ENCODE measurements at places on chromosomes 2 and 18.
A peak's percentile ranks its signal among the peaks of the same experiment; 100 is the strongest.

GRCh38 chr2:203905656-203906055, 30.9 kb upstream of the ICOS start:
- no peak for DNase-seq

GRCh38 chr2:178514664-178515063, 34.4 kb downstream of the PLEKHA3 start:
- no peak for DNase-seq

DNA sequence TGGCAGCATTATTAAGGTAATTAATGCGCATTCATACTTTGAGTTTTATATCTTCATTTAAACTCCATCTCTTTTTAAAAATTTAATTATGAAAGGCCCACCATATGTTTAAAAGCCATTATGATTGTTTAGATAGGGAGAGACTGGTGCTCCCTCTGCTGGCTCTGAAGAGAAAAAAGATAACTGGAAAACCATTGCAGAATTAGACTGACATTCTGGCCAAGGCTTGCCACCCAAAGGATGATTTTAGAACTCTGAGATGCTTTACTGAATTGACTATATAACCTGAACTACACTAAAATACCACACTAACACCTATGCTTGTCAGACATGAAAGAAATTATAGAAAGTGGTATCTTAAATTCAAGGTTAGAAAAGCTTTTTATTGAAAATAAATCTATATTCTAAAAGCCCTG, 127.6 kb upstream of the SPOPL start:
- no peak for DNase-seq

- no peak for DNase-seq
These were observed 198.8 kb downstream of the KCNS3 start for GRCh38 chr2:18077231-18077630.

GRCh38 chr2:58466804-58467203, 225.7 kb upstream of the FANCL start:
- DNase-seq, result no peak

GRCh38 chr2:207239754-207240494, 74.2 kb upstream of the KLF7 start:
- DNase-seq, result no peak

- no peak for DNase-seq
These were observed 74.3 kb downstream of the GTF3C3 start for GRCh38 chr2:196725218-196725617.

DNA sequence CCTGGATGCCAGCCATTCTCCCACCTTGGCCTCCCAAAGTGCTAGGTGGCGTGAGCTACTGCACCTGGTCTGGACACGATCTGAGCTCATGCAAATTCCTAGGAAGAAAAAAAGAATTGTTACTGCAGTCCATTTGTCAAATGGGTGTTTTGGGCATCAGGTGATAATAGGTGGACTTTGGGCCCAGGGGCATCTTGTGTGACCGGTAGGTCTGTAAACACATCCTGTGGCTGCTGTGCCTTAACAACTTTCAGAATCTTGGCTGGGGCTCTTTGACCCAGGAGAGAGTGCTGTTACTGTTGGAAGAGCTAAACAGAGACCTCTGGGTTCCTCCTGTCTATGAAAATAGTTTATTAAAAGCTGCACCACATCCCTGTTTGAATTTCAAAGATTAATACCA, 34.9 kb upstream of the TFCP2L1 start:
- no peak for DNase-seq

DNA sequence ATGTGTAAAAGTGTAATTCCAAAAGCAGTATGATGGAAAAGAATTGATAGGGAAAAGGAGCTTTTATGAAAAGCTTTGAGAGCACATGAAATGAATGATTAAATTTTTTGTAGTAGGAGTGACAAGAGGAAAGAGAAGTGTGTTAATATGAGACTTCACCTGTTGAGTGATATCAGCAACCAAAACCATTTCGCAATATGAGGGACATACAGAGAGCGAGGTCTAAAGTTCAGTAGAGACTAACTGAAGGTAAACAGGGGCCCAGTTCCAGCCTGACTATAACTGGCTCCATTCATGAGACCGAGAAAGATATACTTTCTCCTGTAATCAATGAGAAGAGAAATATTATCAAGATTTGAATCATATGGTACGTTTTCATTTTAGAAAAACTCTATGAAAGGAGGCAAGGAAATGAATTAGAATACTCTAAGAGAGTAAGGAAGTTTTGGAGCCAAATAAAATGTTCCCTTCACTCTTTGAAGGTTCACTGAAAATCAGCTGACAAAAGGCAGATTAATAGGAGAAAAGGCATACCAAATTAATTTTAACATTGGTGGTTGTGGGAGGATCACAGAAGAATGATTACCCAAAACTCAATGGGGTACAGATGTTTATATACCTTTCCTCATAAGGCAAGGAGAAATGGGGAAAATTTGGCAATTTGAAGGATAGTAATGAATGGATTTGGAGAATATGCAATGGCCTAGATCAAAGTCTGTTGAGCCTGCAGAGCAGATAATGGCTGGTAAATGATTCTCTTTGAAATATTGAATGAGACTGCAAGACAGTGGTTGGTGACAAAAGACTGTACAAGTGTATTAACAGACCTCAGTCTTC, 932.2 kb downstream of the TDRD15 start:
- no peak for DNase-seq

- DNase-seq, result no peak
These were observed 247.1 kb downstream of the MYCN start for GRCh38 chr2:16187482-16187817.

DNA sequence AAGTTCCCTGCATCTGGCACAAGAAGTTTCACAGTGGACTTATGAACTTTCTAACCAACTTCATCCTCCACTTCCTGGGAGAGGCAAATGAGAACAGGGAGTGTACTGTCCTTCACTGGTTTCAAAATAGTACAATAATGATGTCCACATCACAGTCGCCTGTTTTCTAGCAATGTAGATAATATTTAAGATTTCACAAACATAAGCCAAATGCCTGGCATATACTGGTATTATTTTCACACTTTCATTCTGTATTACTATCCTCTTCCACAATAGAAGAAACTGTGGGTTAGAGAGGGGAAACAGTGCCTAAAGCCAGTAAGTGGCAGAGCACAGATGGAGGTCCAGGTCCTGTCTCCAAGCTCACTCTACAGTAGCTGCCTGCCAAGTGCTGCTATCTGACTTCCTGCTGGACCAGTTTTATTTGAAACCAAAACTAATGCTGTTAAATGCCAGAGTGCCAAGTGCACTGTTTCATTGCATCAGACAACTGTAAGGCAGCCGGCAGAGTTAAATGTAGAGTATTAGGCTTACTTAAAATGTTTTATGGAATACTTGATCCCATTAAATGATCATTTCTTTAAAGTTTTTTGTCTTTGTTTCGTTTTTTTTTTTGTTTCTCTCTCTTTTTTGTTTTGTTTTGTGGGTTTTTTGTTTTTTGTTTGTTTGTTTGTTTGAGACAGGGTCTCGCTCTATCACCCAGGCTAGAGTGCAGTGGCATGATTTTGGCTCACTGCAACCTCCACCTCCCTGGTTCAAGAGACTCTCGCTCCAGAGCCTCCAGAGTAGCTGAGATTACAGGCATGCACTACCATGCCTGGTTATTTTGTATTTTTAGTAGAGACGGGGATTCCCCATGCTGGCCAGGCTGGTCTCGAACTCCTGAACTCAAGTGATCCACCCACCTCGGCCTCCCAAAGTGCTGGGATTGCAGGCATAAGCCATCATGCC, 15.1 kb downstream of the COBLL1 start:
- DNase-seq, result no peak

- no peak for DNase-seq
These were observed 136.8 kb upstream of the ARL4C start for GRCh38 chr2:234633581-234634230.

DNA sequence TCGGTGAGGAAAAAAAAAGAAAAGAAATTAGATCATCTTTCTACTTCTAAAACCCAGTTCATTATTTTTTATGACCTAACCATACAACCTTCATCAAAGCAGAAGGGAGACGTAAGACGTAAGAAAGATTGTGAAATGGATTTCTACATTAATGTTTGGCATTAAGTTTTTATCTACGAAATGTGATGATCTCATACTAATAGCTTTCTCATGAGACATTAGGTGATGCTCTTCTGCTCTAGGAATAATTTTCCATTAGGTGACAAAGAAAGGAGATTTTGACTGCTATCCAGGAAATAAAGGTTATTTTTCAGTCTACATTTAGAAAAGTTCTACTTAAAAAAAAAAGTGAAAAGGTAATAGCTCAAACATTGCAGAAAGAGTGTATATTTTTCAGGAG, 748.6 kb downstream of the ERBB4 start:
- DNase-seq, result no peak

DNA sequence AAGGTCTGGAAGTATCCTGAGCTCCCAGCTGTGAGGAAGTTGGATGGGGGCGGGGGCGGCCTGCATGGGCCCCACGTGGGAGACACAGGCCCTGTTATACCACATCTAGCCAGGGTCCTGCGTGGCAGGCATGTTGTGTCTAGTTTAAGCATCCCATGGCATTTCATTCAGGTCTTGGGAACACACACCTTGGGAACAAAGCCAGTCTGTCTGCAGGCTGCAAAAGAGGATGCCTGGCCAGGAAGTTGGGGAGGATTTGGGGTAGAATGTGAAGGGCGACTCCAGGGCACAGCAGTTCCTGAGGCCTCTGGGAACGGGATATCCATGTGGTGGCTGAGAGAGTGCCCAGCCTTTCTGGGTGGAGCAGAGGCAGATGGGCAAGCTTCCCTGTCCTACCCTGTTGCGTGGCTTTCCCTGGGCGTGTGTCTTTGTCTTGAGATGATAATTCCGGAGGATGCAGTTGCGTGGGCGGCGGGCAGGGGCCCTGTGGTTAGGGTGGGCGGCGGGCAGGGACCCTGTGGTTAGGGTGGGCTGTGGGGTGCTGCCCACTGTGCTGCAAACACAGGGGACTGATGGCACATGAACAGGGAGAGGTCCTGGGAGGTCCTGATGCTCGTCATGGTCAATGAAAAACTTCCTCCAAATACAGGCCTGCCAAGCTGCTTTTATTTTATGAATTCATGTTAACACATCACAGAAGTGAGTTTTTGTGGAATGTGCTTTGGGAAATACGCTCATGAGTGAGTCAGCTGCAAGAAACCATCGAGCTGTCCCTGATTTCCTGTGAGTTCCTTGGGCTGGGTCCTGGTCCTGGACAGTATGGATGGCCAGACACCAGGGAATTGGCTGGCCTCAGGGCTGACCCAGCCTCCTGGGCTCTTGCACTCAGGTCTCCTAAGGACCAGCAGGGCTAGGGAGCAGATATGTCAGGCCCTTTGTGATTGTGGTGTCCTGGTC, 90.0 kb upstream of the HS6ST1 start:
- no peak for DNase-seq

DNA sequence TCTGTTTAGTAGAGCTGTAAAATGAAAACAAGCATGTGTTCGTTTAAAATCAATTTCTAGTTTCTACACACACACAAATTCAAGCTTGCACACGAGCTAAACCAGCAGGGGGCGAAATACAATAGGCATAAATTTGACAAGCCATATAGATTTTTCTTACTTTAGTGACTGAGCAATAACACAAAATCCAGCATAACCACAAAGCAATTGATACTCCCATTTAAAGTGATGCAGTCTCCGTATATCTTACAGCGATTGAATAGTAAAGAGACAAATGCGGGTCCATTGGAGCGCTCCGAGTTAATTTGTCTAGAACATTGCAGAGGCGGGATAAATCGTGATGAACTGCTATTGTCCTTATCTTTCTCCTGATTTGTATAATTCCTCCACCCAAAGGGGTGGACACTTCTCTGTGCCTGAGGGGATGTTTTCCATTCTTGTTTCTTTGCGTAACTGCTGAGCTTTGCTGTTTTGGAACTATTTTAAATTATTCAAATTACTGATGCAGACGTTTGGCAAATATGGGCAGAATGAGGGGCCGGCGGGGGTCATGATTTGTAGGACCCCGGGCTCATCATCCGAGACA, 1.2 kb upstream of the AFTPH start:
- peak; percentile 15 for DNase-seq

DNA sequence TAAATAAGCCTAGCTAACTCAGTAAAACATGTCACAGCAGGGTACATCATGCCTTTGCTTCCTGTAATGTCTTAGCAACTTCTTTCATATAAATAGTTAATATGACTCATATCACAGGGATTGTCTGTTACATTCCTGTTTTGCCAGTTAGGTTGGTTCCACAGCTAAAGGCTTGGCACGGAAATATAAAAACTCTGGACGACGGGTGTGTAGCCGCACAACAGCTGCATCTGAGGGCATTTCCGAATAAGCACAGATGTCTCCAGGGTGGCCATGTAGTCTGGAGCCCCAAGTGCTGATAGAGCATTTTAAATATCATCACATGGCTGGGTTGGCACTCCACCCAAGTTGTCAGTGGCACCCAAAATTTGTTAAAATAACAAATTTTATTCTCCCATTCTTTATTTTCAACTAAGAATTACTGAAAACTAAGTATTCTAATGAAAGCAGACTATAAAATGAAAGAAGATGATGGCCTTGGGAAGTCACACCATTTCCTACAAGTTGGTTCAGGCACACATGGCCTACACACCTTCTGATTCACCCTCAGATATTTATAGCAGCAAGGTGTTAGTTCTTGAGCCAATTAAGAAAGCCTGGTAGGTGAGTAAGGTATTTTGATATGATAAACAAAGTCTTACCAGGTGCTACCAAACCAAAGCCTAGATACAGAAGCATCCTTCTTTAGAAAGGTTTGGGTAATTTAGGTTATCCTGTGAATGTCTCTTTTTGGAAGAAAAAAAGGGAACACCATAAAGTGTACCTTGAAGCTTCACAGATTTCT, 61.8 kb upstream of the STK17B start:
- no peak for DNase-seq

DNA sequence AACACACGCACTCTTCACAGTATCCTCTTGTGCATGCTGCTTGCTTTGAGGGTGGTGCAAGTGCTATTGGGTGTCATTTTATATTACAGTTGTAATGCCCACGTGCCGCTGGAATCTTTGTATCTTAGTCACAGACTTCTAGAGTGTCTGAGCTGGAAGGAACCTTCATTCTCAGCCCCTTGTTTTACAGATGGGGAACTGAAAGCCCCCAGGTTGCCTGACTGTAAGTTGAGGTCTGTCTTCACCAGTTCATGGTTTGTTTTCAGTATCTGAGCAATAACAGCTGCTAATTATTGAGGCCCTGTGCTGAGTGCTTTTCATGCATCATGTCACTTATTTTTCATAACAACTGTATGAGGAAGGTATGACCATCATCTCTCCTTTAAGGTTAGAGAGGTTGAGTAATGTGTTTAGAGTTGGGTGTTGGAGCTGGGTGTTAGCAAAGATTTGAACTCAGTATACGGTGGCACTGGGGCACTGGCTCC, 77.0 kb downstream of the PRKCE start:
- DNase-seq, result no peak

All from stimulated activated CD8-positive, alpha-beta memory T cell treated with anti-CD3 and anti-CD28 coated beads, Interleukin-4, amount 100 ng/mL, for 1 hour (primary cell).